Stimulated activated CD8-positive, alpha-beta memory T cell treated with anti-CD3 and anti-CD28 coated beads, Interleukin-15, amount 100 ng/mL, for 48 hours (primary cell): ENCODE measurements at places on chromosomes 1 and 21.

GRCh38 chr1:182662956-182663355, 21.4 kb downstream of the RGS8 start:
- no peak for DNase-seq

DNA sequence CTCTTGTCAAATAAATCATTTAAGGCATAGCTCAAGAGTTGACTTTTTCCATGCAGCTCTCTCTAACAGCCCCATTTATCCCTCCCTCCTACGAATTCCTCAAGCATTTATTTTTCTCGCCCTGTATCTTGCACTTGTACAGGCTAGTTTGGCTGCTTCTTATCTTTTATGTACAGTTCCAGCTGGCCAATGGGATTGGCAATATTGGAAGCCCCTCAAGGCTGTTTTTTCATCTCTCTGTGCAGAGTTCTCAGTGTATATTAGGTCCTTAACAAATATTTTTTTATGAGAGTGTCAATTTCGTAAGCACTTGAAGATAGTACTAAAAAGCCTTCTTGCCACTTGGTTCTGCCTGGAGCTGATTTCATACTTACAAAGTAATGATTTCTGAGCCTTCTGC, 356.0 kb downstream of the ST6GALNAC3 start:
- DNase-seq, result no peak

- no peak for DNase-seq
Observed at GRCh38 chr1:47491341-47491753, 53.5 kb downstream of the FOXD2 start.

DNA sequence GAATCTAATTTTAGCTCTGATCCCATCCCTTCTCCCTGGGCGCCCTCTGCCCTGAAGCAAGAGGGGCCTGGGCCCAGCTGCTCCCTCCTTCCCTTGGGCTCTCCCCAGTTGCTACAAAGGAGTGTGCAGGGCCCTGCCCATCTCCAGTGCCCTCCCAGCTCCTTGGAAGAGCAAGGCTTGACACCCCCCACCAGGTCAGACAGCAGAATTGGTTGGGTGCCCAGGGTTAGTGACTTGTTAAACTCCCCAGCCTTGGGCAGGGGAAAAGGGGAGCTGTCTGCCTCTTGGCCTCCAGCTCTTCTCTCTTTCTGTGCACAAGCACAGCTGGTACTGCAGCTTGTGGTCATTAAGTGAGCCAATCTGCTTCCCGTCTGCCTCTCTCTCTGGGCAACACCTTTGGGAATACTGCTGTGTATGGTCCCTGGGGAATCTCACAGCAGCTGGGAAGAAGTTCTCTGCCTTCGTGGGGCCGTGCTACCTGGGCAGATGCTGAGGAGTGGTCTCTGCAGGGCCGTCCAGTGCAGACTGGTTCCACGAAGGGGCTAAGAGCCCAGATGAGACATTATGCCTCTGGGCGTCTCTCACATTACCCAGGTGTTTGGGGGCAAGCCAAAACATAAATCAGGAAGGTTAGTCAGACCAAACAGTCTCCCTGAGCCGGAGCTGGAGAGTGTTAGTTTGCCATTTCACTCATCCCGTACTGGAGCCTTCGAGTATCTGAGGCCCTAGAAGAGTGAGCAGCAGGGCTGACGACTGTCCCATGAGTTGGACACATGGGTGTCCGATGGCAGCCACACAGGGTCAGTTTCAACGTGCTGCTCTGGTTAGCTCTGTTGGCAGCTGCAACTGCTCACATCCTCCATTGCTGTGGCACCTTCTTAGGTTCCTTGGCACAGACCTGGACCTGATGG, 37.3 kb downstream of the TMEM53 start:
- no peak for DNase-seq

DNA sequence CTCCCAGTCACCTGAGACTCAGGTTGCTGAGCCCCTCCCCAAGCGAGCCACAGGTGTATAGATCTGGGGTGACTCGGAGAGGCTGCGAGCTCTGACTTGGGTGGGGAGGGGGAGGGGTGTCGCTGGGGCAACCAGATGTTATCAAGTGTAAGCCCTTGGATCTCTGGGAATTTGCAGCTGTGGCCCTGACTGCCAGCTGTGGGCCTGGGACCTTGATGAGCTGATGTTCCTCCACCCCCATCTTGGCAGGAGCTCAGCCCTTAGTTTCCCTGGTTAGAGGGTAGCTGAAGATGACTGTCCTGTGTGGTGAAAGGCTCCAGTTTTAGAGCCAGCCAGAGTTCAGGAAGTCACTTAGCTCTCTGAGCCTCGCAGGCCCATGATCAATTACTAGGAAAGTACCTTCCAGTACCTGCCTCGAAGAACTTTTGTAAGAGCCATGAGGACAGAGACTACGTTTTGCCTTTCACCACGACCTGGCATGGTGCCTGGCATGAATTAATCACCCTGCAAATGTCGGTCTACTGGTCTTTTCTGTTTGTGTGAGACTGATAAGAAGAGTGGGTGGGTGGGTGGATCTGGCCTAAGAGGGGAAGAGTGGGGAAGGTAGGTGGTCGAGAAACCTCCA, 55.8 kb downstream of the YARS1 start:
- DNase-seq, result peak; percentile 30

GRCh38 chr1:224923726-224924125, 5.7 kb upstream of the DNAH14 start:
- no peak for DNase-seq

DNA sequence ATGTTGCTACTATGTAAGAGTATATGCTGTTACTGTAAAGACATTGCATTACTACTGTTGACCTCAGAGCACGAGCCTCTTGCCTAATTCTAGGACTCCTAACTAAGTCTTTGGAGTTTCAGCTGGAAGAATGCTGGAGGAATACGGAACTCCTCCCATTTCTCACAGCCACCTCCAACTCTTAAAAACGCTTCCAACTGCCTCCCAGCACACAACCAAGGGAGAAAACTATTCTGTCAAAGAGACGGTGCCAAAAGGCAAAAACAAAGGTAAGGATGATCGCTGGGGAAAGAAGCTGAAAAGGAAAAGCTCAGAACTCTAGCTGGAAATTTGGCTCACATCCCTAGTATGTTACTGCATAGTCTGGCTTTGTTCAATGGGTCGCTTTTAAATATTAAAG, at the start of gene FMO2:
FMO2 (plus strand) TSS at position 210 of the 400 bp plus-strand sequence. CDS start 414 bp downstream, outside the sequence.
- no peak for DNase-seq

GRCh38 chr1:247373721-247374141, 42.1 kb upstream of the ZNF496 start:
- peak; percentile 39 for DNase-seq

GRCh38 chr1:59520827-59521418, 224.0 kb downstream of the FGGY start:
- DNase-seq, result no peak

DNA sequence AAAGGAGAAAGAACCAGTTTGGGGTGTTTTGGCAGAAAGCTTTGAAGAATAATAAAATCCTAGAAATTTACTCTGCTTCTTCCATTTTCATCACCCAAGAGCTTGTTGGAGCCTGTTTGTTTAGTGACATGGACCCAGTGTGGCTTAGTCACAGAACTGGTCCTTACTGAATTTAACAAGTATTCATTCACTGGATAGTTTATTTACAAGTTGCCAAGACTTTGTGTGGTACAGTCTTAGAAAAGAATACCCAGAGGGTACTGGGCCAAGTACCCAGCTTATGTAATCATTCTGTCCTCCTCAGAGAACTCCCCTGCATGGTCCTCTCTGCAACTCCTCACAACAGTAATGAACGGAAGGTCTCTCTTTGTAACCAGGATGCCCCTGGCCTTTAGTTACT, 16.4 kb downstream of the RAB4A start:
- DNase-seq, result no peak

DNA sequence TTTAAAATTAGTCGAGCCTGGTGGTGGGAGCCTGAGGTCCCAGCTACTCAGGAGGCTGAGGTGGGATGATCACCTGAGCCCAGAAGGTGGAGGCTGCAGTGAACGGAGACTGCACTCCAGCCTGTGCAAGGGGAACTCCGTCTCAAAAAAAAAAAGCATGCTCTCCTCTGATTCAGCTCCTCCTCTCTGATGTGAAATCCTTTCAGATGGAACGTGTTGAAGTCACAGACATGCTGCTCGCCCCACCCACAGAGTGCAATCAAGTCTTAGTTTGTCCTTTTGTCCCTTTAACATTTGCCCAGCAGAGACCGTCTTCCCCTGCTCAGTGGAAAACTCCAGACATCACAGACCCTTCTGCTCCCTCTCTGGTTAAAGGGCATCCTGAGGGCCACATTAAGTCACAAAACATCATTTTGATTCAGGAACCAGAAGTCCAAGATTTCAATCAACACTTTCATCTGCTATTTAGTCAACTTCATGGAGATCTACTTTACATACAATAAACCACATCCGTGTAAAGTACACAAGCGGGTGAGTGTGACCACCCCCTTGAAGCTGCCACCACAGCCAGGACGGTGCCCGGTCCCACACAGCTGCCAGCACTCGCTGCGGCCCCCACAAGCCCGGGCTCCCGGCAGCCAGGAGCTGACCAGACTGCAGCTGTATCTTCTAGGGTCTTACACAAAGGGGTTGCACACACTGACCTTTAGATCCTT, 18.9 kb upstream of the RNF223 start:
- DNase-seq, result no peak

DNA sequence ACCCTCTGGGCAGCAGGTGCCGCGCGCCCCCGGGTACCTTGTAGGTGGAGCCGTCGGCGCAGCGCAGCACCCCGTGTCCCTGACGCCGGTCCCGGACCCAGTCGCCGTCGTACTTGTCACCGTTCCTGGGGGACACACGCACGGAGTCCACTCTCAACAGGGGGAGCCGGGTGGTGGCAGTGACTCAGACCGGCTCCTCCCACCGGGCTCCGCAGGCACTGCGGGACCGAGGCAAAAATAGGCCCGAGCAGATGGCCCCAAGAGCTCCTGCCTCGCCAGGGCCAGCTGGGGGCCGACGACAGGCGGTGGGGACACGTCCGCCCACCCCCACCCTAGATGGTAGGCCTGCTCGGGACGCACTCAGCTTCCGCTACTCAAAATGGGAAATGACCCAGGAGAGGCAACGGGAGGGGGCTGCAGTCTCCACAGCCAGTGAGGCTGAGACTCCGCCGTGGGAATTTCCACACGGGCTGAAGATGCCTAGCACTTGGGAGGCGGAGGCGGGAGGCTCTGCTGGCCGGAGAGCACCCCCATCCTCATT, 6.3 kb downstream of the MORN1 start:
- DNase-seq, result no peak

- DNase-seq, result no peak
Observed at GRCh38 chr1:150164779-150165178, 15.1 kb downstream of the PLEKHO1 start.

GRCh38 chr1:25616987-25617624, 515 bp downstream of the MAN1C1 start:
- DNase-seq, result no peak

DNA sequence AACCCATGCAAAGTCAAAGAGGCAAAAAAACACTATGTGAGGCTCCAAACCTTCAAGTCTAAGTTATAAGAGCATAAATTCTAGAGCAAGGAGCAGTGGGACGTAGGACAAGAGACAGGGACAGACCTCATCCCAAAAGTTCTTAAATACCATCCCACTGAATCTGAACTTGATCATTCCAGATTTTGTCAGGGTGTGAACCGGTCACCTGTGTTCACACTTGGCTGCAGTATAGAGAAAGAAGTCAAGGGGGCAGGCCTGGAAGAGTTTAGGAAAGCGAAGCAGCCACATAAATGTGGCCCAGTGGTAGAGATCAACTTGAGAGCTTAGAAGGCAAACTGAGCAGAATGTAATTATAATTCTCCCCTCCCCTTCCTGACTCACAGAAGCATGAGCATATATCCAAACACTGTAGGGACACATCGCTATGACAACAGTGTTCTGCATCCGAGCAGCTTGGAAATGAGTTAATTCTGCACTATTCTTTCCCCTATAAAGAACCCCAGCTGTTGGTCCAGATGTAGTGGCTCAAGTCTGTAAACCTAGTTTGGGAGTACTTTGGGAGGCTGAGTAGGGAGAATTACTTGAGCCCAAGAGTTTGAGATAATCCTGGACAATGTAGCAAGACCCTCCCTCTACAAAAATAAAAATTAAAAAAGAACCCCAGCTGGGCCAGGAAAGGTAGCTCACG, 2.7 kb downstream of the AKR7A2 start:
- no peak for DNase-seq

- DNase-seq, result no peak
Observed at GRCh38 chr1:238951809-238952208, 434.6 kb upstream of the CHRM3 start.

DNA sequence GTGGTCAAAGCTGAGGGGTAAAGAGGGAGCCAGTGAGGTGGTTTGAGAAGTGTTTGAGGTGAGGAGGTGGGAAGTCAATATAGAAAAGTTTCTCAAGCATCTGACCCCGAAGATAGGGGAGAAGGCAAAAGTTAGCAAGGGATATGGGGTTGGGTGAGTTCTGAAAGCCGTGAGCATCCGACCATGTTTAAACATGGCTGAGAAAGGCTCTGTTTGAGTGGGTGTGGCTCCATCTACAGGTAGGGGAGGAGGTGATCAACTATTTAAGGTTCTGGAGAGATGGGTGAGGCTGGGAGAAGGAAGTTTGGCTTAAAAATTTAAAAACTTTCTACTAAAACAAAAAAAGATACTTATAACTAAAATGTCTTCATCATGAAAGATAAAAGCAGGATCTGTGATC, 273.8 kb downstream of the KCNJ6 start:
- DNase-seq, result peak; percentile 8

DNA sequence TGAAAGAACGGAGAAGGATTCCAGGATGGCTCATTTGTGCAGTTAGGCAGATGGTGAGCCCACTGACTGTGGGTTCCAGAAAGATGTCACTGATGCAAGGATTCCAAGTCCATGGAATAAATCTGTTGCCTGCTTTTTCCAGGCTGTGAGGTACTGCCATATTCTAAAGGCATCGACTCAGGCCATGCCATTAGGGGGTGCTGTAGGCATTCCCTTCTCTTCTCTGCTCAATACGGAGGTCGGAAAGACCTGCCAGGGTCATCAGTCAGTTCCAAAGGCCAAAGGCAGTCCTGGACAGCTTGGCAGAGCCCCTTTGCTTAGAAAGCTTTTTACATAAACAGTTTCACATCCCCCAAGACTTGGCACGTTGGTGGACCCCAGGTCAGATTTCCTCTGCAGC, 31.7 kb upstream of the TMEM125 start:
- no peak for DNase-seq

DNA sequence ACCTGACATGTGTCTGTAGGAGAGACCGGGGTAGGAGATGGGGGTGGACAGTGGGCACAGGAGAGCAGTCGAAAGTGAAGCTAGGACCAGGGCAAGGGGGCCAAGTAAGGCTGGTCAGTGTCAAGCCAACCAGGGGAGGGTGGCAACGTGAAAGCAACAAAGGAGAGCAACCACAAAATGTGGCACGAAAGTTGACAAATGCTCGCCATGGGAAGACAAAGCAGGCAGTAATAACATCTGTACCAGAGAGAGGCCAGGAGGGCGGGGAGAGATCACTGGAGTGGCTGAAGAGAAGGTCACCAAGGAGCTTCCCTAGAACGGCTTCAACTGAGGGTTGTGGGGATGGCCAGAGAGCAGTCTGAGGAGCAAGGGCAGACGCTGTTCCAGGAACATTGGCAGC, 17.0 kb downstream of the QSOX1 start:
- no peak for DNase-seq

DNA sequence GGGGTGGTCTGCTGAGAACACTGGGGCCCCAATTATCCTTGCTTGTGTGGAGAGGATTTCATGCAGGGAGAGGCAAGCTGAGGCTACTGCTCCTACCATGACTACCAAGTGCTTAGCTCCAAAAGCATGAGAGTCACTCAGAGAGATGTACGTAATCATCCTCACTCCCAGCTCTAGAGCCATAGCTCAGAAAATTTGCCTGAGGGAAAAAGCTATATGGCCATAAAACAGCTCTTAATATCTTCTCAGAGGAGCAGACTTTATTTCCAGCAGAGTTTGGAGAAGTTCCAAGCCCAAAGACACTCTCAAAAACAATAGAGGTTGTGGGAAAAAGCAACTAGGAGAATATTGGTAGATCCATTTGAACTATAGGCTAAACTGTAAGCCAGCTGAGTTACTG, 106.4 kb upstream of the PBX1 start:
- no peak for DNase-seq
